ENCODE measurements at places on chromosomes 13 and 19.

- no peak for DNase-seq
Observed at GRCh38 chr13:40446365-40446764, 220.1 kb downstream of the FOXO1 start.

- no peak for DNase-seq
Observed at GRCh38 chr13:63396746-63397145, 1981.1 kb upstream of the PCDH20 start.

- no peak for DNase-seq
Observed at GRCh38 chr13:105074755-105075154, 1460.7 kb downstream of the EFNB2 start.

- no peak for DNase-seq
Observed at GRCh38 chr13:85659493-85659892, 139.7 kb downstream of the SLITRK6 start.

- no peak for DNase-seq
Observed at GRCh38 chr13:86135856-86136255, 336.6 kb upstream of the SLITRK6 start.

- no peak for DNase-seq
Observed at GRCh38 chr19:31355665-31356289, 6.5 kb upstream of the TSHZ3 start.

DNA sequence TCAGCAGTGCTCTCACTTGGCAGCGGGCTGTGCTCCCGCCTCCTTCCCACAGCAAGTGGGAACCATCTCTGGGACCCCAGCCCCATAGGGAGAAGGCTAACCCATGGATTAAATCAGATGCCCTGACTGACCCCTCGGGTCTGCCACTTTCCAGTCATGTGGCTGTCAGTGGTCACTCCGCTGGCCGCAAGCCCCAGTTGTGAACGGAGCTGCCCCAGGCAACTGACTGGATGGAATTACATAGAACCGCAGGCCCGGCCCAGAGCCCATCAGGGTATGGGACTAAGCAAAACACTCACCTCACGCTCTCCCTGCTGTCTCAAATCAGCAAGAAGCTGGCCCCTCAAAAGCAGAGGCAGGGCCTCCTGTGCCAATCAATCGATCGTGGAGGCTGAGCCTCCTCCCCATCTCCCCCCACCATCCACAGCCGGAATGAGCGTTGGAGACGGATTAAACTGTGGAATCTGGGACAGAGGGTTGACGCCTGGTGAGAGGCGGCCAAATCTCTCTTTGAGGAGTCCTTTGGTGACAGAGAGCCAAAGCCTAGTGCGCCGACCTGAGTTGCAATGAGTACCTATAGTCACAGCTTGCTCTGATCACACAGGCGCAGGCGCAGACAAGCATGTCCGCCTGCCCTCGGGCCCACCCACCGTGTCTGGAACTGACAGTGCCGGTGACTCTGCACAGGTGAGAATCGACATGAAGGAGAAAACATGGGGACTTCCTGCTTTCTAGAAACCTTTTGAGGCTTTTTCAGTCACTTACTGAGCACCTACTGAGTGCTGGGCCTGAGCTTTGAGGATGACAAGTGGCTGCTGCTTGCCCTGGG, 38.7 kb downstream of the PBX4 start:
- no peak for DNase-seq

GRCh38 chr13:43293986-43294385, 270.6 kb downstream of the DNAJC15 start:
- no peak for DNase-seq

- no peak for DNase-seq
Observed at GRCh38 chr13:79312340-79312855, 93.7 kb downstream of the RBM26 start.

DNA sequence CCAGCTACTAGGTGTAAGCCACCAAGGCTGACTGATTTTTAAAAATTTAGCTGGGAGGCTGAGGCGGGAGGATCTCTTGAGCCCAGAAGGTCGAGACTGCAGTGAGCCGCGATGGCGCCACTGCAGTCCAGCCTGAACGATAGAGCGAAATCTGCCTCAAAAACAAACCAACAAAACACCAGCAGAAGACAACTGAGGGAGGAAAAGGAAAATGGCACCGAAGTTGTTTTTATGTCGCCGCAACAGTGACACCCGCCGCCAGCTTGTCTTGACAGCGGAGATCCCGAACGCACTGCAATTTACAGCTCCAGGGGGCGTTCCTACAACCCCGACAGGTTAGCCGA, 298 bp upstream of the FAM98C start:
- no peak for DNase-seq

DNA sequence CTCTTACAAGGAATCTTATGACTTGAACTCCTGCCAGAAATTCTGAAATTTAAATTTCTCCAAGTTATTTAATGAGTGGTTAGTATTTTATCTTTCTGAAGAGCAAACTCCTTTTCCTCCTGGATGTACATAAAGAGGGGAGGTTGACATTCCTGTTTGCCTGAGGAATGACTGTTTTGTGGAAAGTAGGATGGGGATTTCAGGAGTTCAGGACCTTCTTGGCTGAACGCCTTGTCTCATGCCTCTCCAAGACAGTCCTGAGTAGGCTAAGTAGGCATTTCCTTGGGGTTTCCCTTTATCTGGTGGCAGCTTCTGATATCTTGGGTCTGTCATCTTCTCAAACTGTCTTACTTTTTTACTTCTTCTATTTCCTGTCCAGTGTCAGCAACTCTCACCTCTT, 356.6 kb downstream of the TDRD3 start:
- DNase-seq = no peak

- DNase-seq = no peak
Observed at GRCh38 chr19:1452802-1453524, 3.0 kb downstream of the APC2 start.

DNA sequence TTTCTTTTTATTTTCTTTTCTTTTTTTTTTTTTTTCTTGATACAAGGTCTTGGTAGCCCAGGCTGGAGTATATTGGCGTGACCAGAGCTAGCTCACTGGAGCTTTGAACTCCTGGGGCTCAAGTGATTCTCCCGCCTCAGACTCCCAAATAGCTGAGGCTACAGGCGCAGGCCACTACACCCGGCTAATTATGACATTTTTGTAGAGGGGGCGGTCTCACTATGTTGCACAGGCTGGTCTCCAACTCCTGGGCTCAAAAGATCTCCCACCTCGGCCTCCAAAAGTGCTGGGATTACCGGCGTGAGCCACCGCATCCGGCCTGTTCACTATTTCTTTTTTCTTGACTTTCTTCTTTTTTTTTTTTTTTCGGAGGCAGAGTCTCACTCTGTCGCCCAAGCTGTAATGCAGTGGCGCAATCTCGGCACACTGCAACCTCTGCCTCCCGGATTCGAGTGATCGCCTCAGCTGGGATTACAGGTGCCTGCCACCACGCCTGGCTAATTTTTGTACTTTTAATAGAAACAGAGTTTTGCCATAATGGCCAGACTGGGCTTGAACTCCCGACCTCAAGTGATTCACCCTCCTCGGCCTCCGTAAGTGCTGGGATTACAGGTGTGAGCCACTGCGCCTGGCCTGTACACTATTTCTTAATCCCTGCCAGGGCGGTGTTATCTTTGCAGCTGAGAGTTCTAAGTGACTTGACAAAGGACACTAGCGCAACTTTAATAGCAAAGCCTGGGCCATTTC, 37.1 kb upstream of the LSM14A start:
- no peak for DNase-seq

GRCh38 chr13:35791184-35791851, 314.8 kb upstream of the MAB21L1 start:
- DNase-seq = no peak

- DNase-seq = no peak
Observed at GRCh38 chr13:40127476-40127875, 472.0 kb downstream of the COG6 start.

DNA sequence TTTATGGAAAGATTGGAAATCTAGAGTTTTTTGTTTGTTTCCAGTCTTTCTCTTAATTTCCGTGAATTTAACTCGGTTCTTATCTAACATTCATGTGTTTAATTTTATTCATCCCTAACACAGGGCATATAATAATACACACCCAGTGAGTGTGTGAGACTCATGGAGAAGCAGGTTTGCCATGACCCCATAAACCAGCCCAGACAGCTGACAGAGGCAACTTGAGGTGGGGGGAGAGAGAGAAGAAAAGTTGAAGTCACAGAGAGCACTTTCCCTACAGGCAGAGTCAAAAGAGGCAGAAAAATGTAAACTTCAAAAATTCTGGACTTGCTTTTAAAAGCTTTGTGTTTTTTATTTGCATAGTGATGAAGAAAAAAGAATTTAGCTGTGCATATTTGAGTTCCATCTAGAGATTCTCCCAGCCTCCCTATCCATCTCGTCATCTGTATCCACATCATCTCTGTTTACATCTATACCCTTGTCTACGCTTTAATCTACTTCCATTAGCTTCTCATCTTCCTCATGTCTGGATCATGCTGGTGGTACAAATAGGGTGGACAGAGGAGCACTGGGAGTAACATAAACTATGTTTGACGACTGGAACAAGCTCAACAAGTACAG, 60.2 kb downstream of the THSD1 start:
- DNase-seq = no peak

DNA sequence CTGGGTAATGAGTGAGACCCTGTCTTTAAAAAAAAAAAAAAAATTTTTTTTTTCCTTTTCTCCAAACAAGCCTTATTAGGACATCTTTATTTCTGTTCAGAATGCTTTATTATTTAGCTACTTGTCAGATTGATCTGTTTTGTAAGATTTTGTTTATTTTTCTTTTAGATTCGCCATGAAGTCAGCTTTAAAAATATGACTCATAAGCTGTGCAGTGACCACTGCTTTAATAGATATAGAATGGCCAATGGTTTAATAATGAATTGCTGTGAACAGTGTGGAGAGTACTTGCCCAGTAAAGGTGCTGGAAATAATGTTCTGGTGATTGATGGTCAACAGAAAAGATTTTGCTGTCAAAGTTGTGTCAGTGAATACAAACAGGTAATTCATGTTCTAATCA, 47.7 kb downstream of the ZMYM2 start:
- DNase-seq = no peak

- DNase-seq = no peak
Observed at GRCh38 chr13:99351772-99352171, 44.6 kb upstream of the GPR183 start.

GRCh38 chr13:114102521-114103288, 29.7 kb downstream of the RASA3 start:
- DNase-seq = no peak

DNA sequence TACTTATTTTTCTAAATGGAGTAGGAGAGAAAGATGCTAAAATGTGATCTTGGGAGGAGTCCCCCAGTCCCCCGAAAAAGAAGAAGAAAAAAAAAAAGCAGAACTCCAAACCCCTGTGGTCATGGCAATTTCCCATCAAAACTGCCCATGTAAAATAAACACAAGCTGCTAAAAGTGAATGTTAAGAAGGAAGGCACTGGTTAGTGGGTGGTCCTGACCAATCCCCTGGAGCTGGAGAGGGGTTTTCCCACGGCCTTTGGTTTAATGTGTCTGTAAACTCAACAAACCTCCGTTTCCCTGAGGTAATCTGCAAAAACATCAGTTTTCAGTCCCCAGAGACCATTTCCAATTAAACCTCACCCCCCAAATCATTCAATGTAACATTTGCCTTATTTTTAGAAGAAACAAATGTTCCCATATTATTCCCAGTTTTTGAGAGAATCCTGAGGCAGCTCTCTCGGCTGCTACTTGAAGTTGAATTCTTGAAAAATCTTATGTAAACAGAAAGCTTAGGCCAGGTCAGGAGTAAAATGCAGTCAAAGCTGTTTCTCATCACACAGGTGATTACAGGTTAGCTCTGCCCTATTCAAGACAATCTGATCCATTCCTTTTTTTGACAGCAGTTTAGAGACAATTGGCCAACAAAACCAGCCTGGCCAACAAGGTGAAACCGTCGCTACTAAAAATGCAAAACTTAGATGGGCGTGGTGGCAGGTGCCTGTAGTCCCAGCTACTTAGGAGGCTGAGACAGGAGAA, 17.0 kb downstream of the RAB3D start:
- no peak for DNase-seq

DNA sequence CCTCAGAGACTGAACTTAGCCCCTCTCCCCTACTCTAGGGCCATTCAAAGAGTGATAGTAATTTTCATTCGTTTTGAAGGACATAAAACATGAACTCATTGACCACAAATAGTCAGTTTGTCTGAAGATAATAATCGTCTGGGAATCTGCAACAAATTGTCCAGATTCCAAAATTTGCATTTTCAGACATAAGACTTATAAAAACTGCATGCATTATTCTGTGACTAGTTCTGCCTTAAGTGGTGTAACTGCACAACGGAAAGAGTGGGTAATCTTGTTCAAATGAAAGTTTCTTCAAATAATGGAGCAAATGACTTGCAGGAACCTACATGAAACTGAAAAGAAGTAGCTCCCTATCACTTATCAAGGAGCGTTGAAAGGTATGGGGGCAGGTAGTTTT, 8.4 kb downstream of the CSNK1A1L start:
- DNase-seq = no peak

GRCh38 chr13:26132756-26133155, 80.9 kb upstream of the SHISA2 start:
- no peak for DNase-seq

DNA sequence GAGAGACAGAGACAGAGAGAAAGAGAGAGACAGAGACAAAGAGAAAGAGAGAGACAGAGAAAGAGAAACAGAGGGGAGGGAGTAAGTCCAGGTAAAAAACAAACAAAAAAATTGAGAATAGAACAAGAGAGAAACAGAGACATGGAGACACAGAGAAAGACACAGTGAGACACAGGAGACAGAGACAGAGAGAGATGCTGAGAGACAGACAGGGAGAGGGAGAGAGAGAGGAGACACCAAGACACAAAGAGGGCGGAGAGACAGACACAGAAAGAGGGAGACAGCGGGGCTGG, 5.8 kb upstream of the PROZ start:
- DNase-seq = no peak

DNA sequence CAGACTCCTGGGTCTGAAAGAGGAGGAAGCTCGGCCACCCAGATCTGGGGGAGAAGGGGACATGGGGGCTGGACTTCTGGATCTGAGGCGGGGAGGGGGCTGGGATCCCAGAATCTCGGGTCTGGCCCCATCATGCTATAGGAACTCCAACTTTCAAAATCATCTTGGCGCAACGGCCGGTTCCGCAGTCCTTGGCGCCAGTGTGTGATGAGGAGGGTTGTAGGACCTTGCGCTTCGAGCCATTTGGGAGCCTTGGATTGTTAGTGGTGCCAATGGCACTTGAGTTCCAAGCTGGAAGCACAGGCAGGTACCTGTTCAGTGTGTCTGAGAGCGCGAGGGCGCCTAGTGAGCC, 324 bp downstream of the RUVBL2 start:
- DNase-seq = no peak
